ENCODE measurements at places on chromosomes 12 and 14.

- no peak for DNase-seq
Measured at GRCh38 chr12:131907379-131908091, 13.1 kb downstream of the ULK1 start.

DNA sequence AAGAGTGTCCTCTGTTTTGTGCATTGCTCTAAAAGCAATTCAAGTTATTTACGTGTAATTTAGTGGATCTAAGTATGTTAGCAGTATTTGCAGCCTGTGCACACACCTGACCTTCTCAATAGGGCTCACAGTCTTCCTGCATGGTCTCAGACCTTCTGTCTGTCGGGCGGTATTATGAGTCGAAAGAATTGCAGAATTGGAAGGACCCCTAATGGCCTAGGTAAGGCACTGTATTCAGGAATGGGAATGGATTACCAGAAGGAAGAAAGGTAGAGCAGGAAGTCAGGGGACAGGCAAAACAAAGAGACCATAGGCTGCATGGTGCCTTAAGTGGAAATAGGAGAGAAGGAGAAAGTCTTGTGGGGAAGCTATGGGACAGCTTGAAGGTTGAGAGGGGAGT lies 341.6 kb downstream of the VRK1 start:
- DNase-seq: no peak

DNA sequence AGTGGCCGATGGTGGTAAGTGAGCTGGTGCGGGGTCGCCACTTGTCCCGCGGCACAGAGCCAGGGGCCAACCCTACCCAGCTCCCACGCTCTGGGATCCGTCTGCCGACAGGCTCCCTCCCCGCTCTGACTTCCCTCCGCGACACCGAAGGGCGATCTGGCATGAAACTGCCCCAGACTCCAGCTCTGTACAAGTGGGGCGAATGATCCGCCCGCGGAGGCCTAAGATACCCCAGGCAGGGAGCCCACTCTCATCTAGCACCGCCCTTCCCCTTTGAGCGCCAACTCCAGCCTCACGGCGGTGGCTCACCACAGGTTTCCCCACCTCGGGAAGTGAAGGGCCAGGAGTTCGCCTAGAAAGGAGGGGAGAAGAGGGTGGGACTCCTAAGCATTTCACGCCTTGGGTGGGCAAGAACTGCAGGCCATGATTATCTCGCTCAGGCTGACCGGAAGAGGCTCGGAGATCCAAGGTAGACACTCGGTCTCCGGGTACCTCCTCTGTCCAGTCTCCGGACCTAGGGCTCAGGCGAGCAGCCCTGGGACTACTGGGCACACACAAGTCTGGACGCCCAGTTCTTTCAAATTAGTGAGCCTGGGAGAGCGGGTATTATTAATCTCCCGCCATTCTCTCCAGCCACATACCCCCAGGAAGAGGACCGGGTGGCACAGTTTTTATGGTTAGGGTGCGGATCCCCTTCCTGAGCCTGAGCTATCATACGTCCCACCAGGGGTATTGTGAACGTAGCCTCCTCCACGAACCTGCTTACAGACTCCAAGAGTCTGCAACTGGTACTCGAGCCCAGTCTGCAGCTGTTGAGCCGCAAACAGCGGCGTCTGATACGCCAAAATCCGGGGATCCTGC lies 849 bp downstream of the WNT1 start:
- DNase-seq: no peak

- no peak for DNase-seq
Measured at GRCh38 chr14:35331605-35332516, 39.7 kb downstream of the PSMA6 start.

DNA sequence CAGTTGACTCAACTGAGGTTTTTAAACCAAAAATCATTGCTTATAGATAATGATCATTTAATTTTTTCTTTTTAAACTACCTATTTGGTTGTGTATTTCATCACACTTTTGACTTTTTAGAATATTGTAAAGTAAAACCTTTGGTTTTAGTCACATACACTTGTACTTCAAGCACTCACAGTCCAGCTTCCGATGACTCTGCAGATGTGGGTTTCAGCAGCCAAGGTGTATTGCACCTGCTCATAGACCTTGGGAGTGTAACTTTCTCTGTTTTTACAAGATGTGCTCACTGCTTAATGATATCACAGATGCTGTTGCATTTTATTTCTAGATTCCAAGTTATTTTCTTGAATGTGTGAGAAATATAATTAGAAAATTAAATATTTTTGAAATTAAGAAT lies 188.3 kb upstream of the SLC38A2 start:
- no peak for DNase-seq

DNA sequence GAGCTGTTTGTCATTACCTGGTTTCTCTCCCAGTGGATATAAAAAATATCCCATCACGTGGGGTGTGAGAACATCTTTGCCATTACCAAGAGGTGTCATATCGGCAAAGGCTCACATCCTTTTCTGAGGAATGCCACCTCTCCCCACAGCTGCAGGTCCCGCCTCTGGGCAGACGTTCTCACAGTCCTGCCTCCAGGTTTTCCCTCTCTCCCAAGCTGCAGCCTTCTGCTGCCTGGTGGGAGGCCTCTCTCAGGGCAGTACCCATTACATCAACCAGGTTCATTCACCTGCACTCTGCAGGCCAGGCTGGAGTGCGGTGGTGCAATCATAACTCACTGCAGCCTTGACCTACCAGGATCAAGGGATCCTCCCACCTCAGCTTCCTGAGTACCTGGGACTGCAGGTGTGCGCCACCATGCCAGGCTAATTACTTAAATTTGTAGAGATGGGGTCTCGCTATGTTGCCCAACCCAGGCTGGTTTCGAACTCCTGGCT lies 15.0 kb upstream of the TMEM119 start:
- no peak for DNase-seq

DNA sequence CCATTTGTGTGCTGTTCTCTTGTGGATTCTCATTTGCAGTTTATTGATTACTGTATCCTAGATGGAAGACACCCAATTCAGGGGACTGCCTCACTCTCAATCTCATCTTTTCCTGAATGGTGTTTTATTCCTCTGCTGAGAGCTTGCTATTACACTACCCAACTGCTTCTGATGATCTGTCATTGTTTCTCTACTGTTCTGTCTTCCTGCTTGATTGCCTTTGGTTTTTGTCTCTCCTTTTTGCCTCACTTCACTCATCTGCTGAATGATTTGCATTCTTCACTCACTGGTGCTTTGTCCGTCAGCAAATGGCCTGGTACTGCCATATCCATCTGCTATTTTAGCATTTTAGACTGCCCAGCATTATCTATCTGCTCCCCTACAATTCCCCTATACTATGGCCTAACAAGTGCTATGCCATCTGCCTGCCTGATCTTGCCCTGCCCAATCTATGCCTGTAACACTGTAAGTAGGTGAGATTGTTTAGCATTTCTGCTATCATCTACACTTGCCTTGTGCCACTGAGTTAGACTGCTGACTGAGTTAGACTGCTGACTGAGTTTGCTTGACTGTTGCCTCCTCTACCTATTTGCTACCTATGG lies 335.1 kb downstream of the GPHN start:
- DNase-seq: no peak

DNA sequence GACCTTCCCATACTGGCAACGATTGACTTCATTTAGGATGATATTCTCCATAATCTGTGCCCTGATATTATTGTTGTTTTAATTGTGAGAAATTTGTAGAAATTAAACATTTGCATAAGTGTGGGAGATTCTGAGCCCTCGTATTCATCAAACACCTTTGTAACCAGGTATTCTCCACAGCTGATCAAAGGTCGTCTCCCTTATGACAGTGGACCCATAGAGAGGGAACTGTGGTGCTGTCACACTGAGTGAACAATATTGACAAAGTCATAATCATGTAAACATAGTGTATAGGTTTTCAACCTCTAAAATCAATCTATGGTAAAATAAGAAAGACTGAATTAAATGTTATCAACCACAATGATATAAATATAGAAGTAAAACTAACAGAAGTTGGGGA lies 14.9 kb upstream of the PLEKHG3 start:
- DNase-seq: no peak

DNA sequence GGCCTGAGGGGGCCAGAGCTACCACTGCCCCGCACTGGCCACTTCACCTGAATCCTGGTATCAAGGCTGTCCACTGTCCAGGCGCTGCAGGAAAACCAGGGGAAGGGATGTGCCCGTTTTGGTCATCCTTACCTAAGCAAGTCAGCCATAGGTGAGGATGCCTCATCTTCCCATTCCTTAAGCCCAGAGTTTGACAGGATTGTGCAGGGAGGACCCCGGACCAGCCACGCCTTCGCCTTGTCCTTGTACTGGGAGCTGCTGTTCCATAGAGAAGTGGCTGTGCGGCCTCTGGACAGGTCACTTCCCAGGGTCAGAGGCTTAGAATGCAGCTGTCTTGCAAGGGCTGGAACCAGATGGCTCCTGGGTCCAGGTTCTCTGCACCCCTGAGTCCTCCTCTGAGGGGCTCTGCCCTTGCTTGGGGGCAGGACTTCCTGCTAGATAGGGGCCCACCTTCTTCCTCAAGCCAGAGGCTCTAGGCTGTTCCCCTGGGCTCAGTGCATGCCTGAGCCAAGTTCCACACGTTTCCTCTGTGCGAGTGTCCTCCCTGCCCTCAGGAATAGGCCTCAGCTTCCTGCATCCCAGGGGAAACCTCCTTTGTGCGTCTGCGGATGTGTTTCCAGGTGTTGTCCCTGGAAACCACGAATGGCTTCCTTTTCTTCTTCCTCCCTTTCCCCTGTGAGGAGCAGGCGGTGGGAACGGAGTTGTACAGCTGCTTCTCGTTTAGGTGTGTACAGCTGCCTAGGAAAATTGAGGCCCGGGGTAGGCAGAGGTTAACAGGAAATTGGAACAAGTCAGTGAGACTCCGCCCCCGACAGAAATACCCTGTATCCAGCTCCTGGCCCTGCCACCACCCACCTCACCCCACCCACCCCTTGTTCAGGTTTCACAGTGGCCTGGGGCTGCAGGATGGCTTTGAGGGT lies 54.3 kb upstream of the RIN3 start:
- DNase-seq: no peak

DNA sequence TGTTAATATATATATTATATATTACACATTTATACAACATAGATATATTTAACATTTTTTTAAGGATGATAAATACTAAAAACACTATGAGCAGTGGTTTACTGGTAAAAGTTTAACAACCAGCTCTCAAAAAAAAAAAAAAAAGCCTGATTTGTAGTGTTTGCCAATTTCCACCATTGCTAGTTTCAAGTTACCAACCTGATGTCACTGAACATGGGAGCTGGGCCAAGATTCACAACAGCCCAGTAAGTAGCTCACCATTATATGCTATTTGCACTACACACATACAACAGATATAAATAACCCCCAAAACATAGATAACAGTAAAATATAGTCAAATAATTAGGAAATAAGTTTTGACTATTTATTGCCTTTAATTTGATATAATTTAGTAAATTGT lies 28.9 kb upstream of the TMX1 start:
- no peak for DNase-seq

DNA sequence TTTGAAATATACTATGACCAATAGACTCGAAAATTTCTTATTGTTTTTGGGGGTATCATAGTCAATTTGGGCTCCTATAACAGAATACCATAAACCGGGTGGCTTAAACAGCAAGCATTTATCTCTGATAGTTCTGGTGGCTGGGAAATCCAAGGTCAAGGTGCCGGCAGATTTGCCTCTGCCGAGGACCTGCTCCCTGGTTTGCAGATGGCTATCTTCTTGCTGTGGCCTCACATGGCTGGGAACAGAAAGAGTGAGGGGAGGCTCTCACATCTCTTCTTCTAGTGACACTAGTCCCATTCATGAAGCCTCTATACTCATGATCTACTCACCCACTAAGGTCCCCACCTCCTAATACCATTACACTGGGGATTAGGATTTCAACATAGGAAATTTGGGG lies 70.7 kb downstream of the BORCS5 start:
- no peak for DNase-seq

DNA sequence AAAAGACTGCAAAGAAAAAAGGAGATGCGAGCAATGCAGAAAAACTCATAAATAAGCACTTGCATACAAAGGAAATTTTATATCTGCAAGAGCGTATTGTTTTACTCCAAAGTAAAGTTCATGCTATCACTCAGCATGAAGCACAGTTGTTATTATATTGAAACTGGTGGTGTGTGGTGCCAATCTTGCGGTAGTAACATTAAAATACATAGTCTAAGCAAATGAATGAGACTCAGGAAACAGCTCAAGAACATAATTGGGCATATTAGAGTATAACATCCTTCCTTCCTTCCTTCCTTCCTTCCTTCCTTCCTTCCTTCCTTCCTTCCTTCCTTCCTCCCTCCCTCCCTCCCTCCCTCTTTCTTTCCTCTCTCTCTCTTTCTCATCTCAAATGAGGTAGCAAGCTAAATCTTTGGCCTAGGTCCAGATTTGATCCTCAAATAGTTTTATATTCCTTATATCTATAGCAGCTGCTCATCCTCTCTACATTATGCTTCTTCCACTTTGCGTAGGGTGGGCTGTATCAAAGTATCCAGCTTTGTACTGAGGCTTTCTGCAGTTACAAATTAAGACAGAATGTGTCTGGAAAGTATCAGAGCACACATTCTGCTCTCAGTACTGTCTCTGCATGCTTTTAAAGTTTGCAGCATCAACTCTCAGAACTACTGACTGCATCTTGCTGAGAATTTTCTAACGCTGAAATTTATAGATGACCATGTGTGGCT lies 718.3 kb downstream of the RERGL start:
- DNase-seq: no peak

- DNase-seq: no peak
Measured at GRCh38 chr14:90447720-90448497, 51.1 kb downstream of the CALM1 start.

GRCh38 chr12:114916541-114916940 lies 232.6 kb upstream of the TBX3 start:
- no peak for DNase-seq

Data from left cardiac atrium (tissue), 4 donors.